ENCODE measurements at places on chromosomes 7 and 10.

- peak; percentile 86 for DNase-seq
Measured at GRCh38 chr10:112404617-112405016, 30.7 kb downstream of the ACSL5 start.

DNA sequence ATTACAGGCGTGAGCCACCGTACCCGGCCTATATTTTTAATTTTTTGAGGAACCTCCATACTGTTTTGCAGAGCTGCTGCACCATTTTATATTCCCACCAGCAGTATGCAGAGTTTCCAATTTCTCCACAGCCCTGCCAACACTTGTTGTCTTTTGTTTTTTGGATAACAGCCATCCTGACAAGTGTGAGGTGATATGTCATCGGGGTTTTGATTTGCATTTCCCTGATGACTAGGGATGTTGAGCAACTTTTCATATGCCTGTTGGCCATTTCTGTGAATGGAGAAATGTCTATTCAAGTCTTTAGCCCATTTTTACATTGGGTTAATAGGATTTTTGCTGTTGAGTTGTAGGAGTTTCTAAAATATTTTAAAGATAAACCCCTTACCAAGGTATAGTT, 22.2 kb downstream of the ENTPD7 start:
- peak; percentile 88 for DNase-seq

- DNase-seq: no peak
Measured at GRCh38 chr10:101011517-101012423, 12.2 kb downstream of the LZTS2 start.

- peak; percentile 6 for DNase-seq
Measured at GRCh38 chr7:37510043-37510634, 61.5 kb upstream of the ELMO1 start.

DNA sequence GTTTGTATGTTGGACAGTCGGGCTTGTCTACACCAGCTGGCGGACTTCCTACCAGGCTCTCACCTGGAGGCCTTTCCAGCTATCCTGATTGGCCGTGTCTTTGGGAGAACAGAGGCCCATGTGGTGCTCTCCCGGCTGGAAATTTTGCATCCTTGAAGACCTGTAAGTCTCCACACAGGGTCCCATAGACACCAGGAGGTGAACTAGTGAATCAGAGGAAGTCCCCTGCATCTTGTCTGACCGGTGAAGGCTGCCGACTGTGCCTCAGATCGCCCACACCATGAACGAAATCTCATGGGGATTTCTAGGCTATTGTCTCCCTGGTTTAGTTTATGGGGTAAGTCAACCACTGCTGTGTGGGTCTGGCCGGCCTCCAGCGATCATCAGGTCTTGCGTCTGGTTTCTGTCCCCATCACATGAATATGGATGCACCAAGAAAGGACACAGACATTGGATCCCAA, 108.4 kb upstream of the LYZL2 start:
- DNase-seq: no peak

- no peak for DNase-seq
Measured at GRCh38 chr10:32271617-32272016, 75.3 kb downstream of the EPC1 start.

DNA sequence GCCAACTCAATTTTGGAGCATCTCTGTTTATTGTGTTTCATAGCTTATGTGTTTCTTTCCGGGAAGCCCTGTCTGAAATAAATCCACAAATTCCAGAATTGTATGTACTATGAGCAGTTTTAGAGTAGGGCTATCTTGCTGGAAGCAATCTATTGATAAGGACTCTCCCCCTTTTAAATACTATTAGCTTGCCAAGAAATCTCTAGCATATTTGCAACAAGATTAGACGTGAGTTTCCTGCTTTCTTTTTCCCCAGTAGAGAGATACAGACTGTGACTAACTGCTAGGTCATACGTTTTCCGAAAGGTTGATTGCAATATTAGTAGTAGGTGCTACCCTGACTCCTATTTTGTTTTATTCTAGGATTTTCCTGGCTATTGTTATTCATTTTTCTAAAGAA, 277.0 kb downstream of the MALRD1 start:
- no peak for DNase-seq

GRCh38 chr7:151142686-151143040, 24.8 kb downstream of the GBX1 start:
- no peak for DNase-seq

DNA sequence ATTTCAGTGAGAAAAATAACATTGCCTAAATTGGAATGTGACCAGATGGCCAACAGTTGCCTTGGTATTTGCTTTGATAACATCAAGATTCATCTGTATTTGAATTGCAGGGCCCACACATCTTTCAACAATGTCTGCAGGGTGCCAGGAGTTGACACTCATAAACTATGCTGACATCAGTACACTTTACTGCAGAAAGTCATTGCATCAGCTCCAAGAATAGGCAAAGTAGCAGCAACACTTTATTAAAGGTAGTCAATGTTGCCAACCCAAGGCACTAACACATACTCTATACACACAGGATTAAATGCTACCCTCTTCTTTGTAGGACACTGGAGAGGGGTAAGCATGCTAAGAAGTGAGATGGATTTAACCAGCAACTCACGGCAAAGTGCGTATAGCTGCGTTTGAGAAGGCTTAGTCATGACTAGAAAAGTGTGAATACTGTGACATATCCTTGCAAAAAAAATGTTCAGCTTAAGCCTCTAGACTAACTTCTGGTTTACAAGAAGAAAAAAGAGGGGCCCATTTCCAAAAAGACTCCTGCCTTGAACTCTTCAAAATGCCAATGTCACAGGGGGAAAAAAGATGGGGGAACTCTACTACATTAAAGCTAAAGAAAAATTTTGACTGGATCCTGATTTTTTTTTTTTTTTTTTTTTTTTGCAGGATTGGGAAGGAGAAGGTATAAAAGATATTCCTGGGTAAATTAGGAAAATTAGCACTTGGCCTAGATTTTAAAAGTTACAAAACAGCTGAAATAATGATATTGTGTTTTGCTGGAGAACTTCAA, 2.2 kb downstream of the BBIP1 start:
- DNase-seq: peak; percentile 55

DNA sequence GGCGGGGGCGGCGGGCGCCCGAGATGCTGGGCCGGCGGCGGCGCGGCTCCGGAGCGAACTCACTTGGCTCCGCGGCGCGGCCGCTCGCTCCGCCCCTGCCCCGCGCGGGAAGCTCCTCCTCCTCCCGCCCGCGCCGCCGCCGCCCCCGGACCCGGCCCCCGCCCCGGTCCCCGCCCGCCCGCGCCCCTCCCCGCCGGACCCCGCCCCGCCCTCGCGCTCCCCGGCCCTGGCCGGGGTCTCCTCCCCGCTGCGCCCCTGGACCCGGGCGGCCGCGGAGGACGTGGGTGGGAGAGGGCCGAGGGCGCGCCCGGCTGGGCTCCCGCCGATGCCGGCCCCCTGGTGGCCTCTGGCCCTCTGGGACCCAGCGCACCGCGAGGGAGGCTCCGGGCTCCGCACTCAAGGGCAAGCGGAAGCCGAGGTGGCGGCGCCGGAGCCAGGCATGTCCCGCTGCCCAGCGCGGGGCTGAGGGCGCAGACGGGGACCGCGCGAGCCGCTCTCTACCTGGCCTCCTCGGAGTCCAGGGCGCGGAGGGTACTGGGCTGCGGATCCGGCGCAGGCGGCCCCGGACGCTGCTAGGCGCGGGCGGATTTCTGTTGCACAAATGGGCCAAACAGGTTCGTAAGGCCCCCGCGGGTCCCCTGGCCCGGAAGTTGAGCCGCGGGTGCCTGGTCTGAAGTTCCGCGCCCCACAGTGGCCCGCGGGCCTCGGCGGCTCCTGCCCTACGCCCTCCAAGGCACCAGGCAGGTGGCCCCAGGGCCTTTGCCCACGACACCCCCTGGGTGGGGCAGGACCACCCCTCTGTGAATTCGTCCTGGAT, at the start of gene TCERG1L:
Gene TCERG1L (minus strand): TSS at position 61 of the 817 bp plus-strand sequence. CDS start 86 bp downstream, outside the sequence.
- DNase-seq: peak; percentile 13

DNA sequence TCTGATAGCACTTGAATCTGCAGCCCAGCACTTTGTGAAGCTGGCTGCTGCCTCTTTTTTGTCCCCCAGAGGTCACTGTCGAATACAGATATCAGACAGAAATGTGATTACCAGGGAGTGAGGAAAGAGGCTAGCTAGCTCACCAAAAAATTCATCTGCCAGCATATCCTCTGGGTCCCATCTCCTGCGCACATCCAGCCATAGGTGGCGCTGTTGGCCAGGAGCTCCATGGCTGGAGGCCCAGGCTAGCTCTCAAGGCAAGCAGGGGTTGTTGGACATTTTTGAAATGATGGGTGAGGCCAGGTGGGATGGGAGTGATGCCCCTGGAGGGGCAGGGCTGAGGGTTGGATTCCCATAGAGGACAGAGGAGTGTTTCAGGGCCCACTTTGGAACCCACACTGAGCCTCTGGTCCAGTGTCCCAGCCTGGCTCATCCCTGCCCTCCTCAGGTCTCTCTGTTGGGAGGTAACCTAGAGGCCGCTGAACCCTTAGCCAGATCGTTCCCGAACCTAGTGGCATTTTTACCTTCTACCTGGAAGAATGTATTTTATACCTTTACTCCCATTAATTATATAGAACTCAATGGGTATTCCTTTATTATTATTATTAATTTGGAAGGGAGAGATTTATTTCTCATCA, 14.8 kb downstream of the DPCD start:
- peak; percentile 75 for DNase-seq

GRCh38 chr7:50684713-50685075, 98.0 kb downstream of the GRB10 start:
- no peak for DNase-seq
